Activated CD4-positive, alpha-beta memory T cell treated with anti-CD3 and anti-CD28 coated beads for 36 hours (primary cell): ENCODE measurements at places on chromosomes 7 and 10. TPM values are rescaled to one million over a fixed set of nuclear protein-coding genes. Genes with fewer than 3 reads are reported as not detected.

DNA sequence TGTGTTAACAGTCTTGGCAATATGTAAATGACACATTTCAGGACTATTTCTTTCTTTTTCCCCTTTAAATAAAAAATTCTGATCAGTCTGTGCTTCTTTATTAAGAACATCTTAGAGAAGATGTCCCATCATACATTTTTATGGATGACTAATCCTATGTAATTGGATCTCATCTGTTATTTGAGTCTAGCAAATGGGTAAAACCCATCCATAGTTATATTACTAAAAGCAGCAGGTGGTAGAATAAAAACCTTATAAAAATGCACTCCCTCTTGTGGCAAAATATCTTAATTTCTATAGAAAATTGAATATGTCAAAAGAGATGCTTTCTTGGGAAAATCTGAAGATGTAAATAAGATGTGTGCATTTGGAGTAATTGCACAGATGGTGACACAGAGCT lies 35.3 kb downstream of the TRRAP start:
- H3K4me3 ChIP-seq, result no peak overlapping the region
- H3K4me1 ChIP-seq, result no peaks in the 10 kb centered on the region
- DNase-seq, result no peak
- H3K27me3 ChIP-seq, result no peaks in the 10 kb centered on the region
- peaks cover 59% of the 10 kb centered on the region for H3K36me3 ChIP-seq

GRCh38 chr10:127411062-127411461 lies 138.0 kb upstream of the NPS start:
- no peaks in the 10 kb centered on the region for H3K4me1 ChIP-seq
- H3K4me3 ChIP-seq, result no peak overlapping the region
- DNase-seq, result no peak
- no peaks in the 10 kb centered on the region for H3K36me3 ChIP-seq
- H3K27me3 ChIP-seq, result no peaks in the 10 kb centered on the region
- no peak overlapping the region for H3K27ac ChIP-seq

DNA sequence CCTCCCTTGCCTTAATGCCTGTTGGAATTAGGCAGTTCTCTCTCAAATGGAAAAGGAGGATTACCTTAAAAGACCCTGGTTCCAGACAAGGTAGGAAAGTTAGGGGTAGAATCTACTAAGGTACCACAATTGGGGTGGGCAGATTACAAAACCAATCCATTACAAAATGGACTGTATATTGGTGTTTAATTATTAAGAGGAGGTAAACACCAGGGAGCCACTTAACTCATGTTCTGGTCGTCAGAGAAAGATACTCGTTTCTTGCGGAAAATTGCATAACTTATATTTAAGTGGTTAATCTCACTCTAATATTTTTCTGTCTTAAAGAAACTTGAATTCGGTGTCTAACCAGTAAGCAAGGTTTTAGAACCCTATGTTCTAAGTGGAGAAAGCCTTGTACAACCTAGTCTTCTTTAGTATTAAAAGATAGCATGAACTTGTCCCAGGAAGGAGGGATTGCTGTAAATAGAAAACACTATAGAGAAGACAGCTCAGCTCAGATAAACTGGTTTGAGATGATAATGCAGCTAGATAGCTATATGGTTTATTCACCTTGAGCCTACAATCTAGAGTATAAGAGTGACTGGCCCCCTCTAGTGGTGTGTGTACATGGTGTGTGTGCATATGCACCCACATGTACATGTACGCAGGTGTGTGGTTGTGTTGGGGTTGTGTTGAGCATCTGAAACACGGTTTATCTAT lies 58.0 kb upstream of the STRIP2 start:
- no peaks in the 10 kb centered on the region for H3K27me3 ChIP-seq
- DNase-seq, result peak; percentile 68
- H3K27ac ChIP-seq, result no peak overlapping the region
- peaks cover 25% of the 10 kb centered on the region for H3K4me1 ChIP-seq

The SYT15 gene
- 0.51 TPM for total RNA-seq

GRCh38 chr7:117347480-117347879 lies 24.6 kb upstream of the WNT2 start:
- no peaks in the 10 kb centered on the region for H3K27me3 ChIP-seq
- H3K4me1 ChIP-seq, result no peaks in the 10 kb centered on the region
- no peak overlapping the region for H3K4me3 ChIP-seq
- no peak overlapping the region for H3K27ac ChIP-seq
- H3K36me3 ChIP-seq, result no peaks in the 10 kb centered on the region
- DNase-seq, result no peak

The SPDYE6 gene
- not detected for total RNA-seq

The RPA3 gene
- 220 TPM for total RNA-seq

The XPNPEP1 gene
- 66.6 TPM for total RNA-seq

DNA sequence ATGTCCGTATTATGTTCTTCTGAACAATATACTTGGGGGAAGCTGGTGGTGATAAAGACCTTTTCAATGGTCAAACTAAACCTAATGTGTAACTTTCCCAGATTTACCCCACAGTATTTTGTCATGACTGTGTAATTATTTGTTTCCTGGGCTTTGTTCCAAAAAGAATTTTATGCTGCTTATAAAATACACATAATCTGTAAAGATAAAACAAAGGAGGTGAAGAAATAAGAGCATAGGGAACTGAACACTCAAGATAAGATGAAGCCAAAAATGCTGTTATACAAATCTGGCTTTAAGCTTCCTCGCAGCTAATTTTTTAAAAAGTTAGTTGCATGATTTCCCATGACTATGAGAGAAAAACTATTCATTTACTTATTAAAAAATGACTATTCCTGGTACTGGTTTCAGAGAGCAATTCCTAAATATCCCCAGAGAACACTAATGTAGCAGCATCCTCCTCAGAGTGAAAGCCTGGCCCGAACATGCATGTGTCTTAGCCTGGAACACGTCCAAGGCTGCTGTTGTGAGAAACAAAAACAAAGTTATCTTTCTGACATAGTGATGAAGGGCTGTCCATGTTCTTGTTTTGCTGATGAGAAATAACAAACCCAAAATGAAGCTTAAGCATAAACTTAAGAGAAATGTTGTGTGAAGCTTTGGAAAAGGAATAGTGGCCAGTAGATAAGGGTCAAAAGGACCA lies 33.9 kb downstream of the MALSU1 start:
- peaks cover 14% of the 10 kb centered on the region for H3K27me3 ChIP-seq
- no peak overlapping the region for H3K4me3 ChIP-seq
- H3K4me1 ChIP-seq, result no peaks in the 10 kb centered on the region

The TSPAN33 gene
- 3.3 TPM for total RNA-seq

- H3K4me1 ChIP-seq, result peaks cover 12% of the 10 kb centered on the region
- no peak for DNase-seq
- no peaks in the 10 kb centered on the region for H3K36me3 ChIP-seq
These were observed 11.3 kb downstream of the UNCX start for GRCh38 chr7:1243964-1244416.

The PNLIPRP3 gene
- not detected for total RNA-seq

GRCh38 chr7:91468256-91468655 lies 204.0 kb downstream of the FZD1 start:
- no peaks in the 10 kb centered on the region for H3K27me3 ChIP-seq
- no peaks in the 10 kb centered on the region for H3K36me3 ChIP-seq
- DNase-seq, result no peak

The MINDY4 gene
- 1.6 TPM for total RNA-seq

DNA sequence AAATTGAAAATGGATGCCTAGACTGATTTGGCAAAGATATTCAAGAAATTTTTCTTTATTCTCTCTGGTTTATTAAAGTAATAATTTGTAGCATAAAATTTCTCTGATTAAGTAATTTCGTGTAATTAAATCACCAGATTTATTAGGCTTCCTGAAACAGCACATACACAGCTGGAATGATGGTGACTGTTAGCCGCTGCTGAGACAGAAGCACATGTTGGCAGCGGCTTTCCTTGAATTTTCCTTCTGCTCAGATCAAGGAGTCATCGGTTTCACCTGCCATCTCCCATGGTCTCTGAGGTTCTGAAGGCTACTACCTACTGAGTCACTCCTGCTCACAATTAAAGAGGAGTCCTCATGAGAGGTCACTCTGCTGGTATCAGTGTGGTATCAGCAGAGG lies 101.5 kb downstream of the GFRA1 start:
- no peak overlapping the region for H3K4me3 ChIP-seq
- peaks cover 2% of the 10 kb centered on the region for H3K27me3 ChIP-seq
- no peak for DNase-seq
- no peaks in the 10 kb centered on the region for H3K36me3 ChIP-seq

- no peak overlapping the region for H3K4me3 ChIP-seq
- H3K36me3 ChIP-seq, result peaks cover 19% of the 10 kb centered on the region
- H3K27me3 ChIP-seq, result no peaks in the 10 kb centered on the region
- no peak overlapping the region for H3K27ac ChIP-seq
These were observed 179.9 kb downstream of the MGMT start for GRCh38 chr10:129646973-129647372.

GRCh38 chr7:41481353-41481752 lies 221.5 kb downstream of the INHBA start:
- DNase-seq, result no peak
- H3K4me1 ChIP-seq, result no peaks in the 10 kb centered on the region
- H3K36me3 ChIP-seq, result no peaks in the 10 kb centered on the region
- H3K27me3 ChIP-seq, result no peaks in the 10 kb centered on the region
- H3K27ac ChIP-seq, result no peak overlapping the region
- no peak overlapping the region for H3K4me3 ChIP-seq

DNA sequence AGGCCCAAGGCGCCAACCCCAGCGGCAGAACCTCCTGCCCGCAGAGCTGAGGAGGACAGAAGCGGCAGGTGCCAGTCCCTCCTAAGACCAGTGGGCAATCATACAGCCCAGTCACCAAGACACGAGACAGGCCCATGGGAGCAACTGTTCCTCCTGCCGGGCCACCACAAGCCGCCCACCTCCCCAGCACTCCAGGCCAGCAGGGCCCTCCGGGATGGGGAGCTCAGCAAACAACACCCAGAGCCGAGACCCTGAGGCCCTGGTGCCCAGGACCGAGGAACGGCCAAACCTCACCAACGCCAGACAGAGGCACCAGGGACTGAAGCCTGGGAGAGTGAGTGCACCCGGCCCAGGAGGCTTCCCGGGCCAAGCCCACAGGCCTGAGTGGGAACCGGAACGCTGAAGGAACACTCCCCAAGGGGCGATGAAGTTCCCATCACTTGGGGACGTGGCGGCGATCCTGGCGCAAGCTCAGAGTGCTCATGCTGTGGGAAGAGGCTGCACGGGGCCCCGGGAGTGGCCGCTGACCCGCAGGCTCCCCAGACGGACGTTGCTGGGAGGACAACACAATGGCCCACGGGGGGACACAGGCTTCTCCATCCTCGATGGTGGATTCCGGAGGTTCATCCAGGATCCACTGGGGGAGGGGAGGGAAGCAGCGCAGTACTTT lies 35.1 kb downstream of the GPER1 start:
- peaks cover 10% of the 10 kb centered on the region for H3K4me1 ChIP-seq
- DNase-seq, result no peak
- H3K36me3 ChIP-seq, result peaks cover 7% of the 10 kb centered on the region
- H3K27ac ChIP-seq, result no peak overlapping the region
- H3K27me3 ChIP-seq, result no peaks in the 10 kb centered on the region

DNA sequence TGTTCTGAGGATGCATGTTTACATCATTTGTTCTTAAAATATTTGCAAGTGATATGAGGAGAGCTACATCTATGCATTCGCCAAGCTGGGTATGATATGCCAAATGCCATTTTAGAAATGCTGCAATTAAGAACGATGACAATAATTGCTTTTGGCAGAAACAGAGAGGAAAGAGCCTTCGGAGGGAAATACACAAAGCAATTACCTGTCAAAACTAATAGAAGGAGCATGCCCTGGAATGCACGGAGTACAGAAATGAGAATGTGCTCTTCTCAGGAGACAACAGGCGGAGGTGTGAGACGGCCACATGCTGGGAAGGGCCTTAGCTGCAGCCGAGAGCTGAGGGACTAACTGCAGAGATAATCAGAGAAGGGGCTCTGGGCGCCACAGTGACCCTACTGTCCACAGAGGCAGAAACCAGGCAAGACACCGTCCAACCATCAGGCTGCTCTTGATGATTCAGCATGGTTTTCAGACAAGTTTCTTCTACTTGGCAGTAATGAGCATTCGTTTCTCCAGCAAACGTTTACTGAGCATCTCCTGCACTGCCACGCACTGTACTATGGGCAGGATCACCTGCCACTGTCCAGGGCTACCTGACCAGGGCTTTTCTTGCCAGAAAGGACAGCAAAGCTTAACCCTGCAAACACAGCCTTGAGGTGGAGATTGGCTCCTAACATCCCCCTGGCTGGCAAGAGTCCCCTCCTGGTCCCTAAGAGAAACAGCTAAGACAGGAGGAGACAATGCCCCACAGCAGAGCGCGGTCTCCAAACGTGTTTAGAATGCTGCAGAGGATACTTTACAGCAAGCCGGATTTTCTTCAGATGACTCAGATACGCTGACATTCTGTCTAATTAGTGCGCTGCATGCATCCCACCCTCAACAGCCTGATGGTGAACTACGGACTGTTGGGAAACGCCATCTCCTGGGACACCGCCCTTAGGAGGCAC lies 18.1 kb downstream of the VIPR2 start:
- DNase-seq, result no peak
- peaks cover 20% of the 10 kb centered on the region for H3K27me3 ChIP-seq
- no peaks in the 10 kb centered on the region for H3K36me3 ChIP-seq

GRCh38 chr10:110893559-110894179 lies 21.9 kb downstream of the PDCD4 start:
- H3K36me3 ChIP-seq, result peaks cover 35% of the 10 kb centered on the region
- H3K27ac ChIP-seq, result peak overlapping the region; percentile 4
- H3K4me3 ChIP-seq, result no peak overlapping the region

DNA sequence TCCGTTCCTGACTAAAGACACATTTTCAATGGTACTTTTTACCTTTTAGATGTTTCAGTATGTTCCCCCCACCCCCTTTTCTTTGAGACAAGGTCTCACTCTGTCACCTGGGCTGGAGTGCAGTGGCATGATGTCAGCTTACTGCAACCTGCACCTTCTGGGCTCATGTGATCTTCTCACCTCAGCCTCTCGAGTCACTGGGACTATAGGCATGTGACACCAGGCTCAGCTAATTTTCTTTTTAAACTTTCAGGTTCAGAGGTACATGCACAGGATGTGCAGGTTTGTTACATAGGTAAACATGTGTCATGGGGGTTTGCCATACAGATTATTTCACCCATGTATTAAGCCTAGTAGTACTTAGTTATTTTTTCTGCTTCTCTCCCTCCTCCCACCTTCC lies 99.3 kb upstream of the RPA3 start:
- H3K27ac ChIP-seq, result no peak overlapping the region
- no peaks in the 10 kb centered on the region for H3K27me3 ChIP-seq
- H3K36me3 ChIP-seq, result peaks cover 8% of the 10 kb centered on the region
- H3K4me1 ChIP-seq, result peaks cover 39% of the 10 kb centered on the region

DNA sequence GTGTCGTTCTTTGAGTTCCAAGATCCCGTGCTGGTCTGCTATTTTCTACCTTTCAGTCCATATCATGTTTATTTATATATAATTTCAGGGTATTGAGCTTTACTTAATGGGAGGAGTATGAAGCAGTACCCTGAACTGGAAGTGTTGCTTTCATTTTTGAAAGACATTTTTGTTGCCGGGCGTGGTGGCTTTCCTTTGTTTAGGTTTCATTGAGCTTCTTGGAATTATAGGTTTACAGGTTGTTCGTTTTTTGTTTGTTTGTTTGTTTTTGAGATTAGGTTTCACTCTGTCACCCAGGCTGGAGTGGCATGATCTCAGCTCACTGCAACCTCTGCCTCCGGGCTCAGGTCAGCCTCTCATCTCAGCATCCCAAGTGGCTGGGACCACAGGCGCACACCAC lies 7.4 kb downstream of the ZNF487 start:
- DNase-seq, result no peak
- H3K27ac ChIP-seq, result no peak overlapping the region
- peaks cover 9% of the 10 kb centered on the region for H3K36me3 ChIP-seq
- H3K4me1 ChIP-seq, result peaks cover 13% of the 10 kb centered on the region
- H3K27me3 ChIP-seq, result no peaks in the 10 kb centered on the region

The STAG3 gene
- 20.8 TPM for total RNA-seq

GRCh38 chr10:62619413-62619738 lies 185.1 kb upstream of the ADO start:
- peaks cover 23% of the 10 kb centered on the region for H3K4me1 ChIP-seq
- H3K27ac ChIP-seq, result no peak overlapping the region
- no peak overlapping the region for H3K4me3 ChIP-seq
- no peaks in the 10 kb centered on the region for H3K36me3 ChIP-seq
- DNase-seq, result no peak

The BBIP1 gene
- total RNA-seq, result 43.9 TPM
